ENCODE measurements at places on chromosomes 5 and 9.

GRCh38 chr5:43042626-43043399 is 2.7 kb upstream of the ANXA2R start:
- no peak for DNase-seq

DNA sequence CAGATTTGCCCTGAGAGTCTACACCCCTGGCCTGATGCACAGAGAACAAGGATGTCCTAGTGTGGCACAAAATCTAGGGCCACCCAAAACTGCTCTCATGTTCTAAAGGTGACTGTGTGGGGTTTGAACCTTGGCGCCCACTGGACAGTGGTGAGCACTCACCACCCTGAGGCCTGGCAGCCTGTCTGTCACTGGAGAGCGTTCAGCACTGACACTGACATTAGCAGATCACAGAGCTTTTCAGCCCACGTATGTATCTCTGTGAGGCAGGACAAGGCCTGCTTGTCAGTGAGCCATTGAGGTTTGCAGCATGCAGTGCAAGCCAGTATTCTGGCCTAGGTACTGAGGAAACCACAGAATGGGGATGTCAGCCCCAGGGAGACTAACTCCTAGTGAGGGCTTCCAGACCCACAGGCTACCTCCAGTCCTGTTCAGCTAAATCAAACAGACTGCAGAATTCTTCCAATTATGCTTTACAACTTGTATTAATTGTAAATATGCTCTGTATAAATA is 38.9 kb upstream of the SLC2A8 start:
- no peak for DNase-seq

DNA sequence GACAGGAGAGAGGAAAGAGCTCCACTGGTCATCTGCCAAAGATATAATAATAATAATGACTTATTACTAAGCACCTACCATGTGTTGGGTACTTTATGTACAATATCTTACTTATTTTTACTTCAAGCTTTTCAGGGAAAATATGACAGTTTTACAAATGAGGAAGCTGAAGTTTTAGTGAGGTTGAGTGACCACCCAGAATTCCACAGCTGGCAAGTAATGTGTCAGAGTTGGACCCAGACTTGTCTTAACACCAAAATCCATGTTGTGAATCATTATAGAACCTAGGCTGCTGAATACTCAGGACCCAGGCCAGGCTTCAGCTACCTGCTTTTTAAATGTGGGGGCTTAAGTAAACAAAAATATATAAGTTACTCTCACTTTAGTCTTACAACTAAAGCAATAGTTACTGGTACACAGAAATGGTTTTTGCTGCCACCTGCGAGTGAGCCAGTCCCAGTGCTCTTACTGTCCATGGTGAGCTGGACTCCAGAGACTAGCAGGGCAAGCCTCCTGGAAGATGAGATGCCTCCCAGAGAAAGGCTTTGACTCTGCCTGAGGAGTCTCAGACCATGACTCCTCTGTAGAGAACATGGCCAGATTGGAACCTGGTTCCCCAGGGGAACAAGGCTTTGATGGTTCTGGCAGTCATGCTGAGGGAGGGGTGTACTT is 29.9 kb downstream of the RUSC2 start:
- no peak for DNase-seq

- DNase-seq: peak; percentile 23
These were observed 299.2 kb upstream of the ZNF608 start for GRCh38 chr5:125045646-125046045.

DNA sequence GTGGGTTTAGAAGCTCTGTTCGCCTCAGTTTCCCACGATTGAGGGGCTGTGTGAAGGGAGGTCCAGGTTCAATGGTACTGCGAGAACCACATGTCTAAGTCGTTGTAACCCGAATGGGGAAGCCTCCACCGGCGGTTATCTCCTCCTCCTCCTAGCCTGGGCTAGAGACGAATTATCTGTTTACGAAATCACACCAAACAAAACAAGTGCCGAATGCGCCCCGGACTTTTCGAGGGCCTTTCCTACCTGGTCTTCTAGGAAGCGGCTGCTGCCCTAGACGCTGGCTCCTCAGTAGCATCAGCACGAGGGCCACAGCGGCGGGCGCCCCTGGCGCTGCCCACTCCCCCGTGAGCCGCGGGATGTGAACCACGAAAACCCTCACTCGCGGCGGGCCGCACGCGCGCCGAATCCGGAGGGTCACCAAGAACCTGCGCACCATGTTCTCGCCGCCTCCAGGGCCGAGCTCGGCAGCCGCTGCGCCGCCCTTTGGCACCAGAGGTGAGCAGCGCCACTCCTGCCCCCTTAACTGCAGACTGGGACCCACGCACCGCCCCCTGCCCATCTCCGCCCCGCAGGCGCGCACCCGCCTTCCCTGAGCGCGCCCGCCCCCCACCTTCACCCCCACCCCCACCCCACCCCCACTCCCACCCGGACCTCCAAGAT is at the start of gene CDKN2A:
TSS of gene CDKN2A (minus strand) at position 500 of the 663 bp plus-strand sequence.
- DNase-seq: no peak

DNA sequence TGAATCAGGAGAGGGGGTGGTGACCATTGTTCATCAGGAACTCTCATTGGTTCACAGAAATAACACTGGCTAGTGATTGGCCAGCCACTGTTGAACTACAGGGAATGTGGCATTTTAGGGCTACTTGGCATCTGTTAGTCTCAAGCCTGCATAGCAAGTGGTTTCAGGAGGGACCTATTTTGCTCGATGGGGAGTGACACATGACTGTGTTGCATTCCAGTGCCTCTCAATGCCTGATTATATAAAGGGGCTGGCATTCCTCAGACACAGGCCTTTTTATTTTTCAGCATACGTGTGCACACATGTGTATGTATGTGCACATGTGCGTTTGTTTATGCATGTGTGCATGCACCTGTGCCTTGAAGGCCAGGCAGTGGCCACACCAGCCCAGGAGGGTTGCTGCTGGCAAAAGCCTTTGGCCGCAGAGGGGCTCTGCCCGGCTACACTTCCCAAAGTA is 23.2 kb downstream of the FGD3 start:
- DNase-seq: peak; percentile 71

DNA sequence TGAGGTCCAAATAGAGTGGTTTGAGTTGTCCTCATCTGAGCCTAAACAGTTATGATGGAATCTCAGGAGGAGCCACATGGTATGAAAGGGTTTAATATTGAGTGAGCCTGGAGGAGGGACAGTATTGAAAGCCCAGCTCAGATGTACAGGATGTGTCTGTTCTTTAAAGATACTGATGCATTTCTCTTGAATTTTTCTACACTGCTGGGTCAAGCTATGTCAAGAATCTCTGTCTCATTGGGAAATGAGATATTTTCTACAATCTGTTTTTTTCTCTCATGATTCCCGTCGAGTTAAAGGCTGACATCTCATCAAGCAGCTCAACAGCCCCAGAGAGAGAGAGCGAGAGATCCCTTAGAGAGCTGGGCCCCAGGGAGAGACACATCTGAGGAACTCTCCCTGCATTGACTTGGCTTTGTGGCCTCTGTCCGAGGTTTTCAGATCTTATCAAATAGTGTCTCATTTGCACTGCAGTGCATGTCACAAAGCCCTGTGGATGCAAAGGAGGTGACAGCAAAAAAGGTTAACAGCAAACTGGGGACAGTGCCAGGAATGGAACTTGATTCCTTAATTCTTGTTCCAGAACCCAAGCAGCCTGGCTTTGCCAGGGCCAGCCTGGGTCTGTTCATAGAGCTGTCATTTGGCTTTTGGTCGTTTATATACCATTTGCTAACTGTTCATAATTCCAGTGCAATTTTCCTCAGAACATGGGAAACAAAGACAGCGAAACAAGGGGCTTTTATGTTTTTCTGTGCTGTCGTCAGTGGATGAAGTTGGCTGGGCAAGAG is 19.0 kb upstream of the ACTBL2 start:
- no peak for DNase-seq

DNA sequence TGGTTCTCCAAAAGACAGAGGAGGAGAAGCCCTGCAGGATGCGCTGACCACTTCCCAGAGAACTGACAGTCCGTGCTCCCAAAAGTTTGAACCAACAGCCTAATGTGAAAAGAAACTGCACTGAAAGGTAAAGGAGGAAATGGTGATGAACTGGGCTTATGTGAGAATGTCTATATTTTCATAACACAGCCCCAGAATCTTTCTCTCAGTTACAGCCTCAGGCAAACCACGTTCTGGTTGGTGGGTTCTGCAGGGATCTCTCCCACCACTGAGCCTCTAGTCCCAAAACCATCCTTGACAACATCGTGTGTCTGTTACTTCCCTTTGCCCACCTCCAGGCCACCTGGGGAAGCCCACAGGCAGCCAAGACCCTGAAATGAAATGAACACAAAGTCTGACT is 23.9 kb downstream of the SPARC start:
- DNase-seq: no peak

GRCh38 chr5:164237486-164237885 is 732.1 kb downstream of the MAT2B start:
- DNase-seq: no peak

DNA sequence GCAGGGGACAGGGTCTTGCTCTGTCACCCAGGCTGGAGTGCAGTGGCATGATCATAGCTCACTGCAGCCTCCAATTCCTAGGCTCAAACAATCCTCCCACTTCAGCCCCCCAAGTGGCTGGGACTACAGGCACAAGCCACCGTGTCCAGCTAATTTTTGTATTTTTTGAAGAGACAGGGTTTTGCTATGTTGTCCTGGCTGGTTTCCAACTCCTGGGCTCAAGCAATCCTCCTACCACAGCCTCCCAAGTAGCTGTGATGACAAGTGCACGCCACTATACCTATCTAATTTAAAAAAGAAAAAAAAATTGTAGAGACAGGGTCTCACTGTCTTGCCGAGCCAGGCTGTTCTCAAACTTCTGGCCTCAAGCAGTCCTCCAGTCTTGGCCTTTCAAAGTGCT is 31.6 kb upstream of the LECT2 start:
- no peak for DNase-seq

- no peak for DNase-seq
These were observed 41.1 kb upstream of the NEK6 start for GRCh38 chr9:124216474-124217176.

DNA sequence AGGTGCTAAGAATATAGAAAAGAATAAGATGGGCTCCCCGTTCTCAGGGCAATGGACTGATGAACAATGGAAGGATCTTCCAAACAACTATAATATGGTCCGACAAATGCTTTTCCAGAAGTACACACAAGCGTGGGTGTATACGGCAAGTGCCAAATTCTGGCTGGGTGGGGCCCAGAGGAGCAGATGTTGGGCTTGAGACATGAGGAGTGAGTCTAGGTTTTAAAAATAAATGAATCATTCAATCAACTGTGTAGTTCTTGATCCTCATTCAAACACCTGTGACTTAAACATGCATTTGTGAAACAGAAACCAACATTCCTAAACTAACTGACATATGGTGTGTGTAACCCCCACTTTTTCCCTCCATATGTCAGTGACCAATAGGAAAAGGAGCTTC is 47.9 kb downstream of the MFAP3 start:
- no peak for DNase-seq

- no peak for DNase-seq
These were observed 18.8 kb downstream of the PSIP1 start for GRCh38 chr9:15491950-15492349.

DNA sequence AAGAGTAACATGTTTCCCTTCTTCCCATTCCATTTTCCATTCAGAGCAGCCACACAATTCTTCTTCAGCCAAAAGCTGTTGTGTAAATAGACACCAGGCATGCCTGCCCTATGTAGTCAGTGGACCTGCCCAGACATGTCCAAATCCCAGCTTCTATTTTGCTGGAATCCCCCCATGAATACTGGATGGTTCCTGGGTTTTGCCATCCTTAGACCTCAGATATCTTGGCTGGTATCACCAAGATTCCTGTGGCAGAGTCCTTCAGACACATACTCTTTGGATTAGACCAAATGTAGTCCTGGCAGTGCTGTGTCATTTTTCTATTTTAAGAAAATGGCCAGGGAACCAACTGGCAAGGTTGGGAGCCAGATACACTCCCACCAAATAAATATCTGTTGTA is 10.3 kb downstream of the FST start:
- no peak for DNase-seq

- no peak for DNase-seq
These were observed 15.3 kb downstream of the TRMO start for GRCh38 chr9:97907046-97907445.

- DNase-seq: peak; percentile 28
These were observed 2.8 kb upstream of the PLK2 start for GRCh38 chr5:58462623-58463230.

DNA sequence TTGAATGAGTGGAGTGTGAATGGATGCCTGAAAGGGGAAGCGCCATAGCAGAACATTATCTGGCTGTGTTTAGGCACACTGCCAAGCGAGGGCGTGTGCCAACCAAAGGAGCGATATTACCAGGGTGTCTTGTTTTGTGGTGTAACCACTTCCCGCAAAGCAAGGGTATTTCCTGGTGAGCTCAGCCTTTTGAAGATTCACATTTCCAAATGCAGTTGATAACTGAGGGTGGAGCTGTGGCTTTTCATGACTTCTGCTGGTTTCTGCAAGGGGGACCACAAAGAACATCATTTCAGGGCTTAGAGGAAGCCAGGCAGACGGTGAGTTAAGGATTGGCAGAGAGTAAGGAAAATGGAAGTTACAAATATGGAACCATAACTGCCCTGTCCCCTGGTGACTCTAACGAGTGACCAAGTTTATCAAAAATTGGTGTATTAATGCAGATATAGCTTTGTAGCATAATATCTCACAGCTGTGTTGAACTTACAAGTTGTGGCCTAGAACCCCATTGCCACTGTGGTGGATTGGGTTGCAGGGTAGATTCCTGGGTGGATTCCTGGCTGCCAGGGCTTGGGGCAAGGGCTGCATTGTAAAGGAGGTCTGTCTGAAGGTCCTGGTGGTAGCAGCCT is 71.4 kb downstream of the RALGPS1 start:
- DNase-seq: no peak

- DNase-seq: no peak
These were observed 29.1 kb upstream of the ABO start for GRCh38 chr9:133304158-133304470.

DNA sequence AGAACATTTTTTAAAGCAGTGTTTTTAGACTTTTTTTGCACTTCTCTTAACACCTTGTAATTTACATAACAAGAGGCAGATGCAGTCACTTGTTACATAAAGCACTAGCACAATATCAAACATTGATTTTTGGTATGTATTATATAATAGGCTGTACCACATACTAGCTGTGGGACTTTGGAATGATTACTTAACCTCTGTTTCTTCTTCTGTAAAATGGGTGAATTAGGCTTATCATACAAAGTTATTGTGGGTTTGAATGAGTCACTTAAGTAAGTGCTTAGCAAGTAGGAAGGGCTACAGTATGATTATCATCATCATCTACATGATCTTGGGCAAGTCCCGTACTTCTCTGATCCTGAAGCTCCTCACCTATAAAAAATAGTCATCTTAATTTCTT is 2.1 kb downstream of the FAM81B start:
- no peak for DNase-seq

- DNase-seq: no peak
These were observed 7.2 kb upstream of the ADRA1B start for GRCh38 chr5:159909126-159909525.
